LHCN-M2 (cell line): ENCODE measurements at places on chromosomes 5 and 9.

- peak; percentile 53 for DNase-seq
Measured at GRCh38 chr9:4964540-4964939, 20.5 kb upstream of the JAK2 start.

GRCh38 chr5:103166706-103167105 lies 46.6 kb downstream of the PPIP5K2 start:
- no peak for DNase-seq

DNA sequence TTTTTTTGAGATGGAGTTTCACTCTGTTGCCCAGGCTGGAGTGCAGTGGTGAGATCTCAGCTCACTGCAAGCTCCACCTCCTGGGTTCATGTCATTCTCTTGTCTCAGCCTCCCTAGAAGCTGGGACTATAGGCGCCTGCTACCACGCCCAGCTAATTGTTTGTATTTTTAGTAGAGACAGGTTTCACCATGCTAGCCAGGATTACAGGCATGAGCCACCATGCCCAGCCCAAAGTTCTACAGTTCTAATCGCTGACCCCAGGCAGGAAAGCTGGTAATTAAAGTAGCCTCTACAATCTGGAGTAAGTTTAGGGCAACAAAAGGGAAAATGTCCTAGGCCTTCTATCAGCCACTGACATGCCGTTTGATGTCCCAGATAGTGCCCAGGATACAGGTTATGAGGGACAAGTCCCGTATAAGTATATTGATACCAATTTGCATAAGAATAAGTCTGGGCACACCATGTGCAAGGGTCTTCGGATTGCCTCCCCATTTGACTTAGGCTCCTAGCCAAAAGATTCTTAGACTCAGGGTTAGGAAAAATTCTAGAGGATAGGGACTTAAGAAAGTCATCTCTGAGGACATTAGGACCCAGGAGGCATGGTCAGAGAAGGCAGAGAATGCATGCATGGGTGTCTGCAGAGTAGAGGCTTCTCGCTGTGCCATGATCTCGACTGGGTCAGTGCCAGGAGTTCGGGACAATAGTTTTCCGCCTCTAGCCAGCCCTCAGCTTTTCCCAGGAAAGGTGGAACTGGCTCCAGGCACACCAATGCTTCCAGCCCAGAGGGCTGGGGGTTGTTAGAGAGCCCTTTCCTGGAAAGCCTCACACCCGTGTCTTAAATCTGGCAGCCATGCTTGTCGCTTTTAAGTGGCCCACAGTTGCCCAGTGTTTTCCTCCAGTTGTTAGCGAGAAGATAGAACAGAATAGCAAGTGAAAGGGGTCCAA lies 1111.1 kb downstream of the TAF11L14 start:
- DNase-seq, result peak; percentile 34

GRCh38 chr5:172166030-172166826 lies 21.8 kb downstream of the STK10 start:
- DNase-seq, result no peak

- no peak for DNase-seq
Measured at GRCh38 chr5:125499636-125500332, 753.3 kb upstream of the ZNF608 start.

- no peak for DNase-seq
Measured at GRCh38 chr5:82884821-82885471, 192.2 kb downstream of the TMEM167A start.

- DNase-seq, result peak; percentile 74
Measured at GRCh38 chr5:132227485-132228240, at the start of gene P4HA2. P4HA2 (minus strand) TSS chr5:132227853; CDS start chr5:132218626, 9,227 bp downstream.
